Hair follicular keratinocyte (primary cell): ENCODE measurements at places on chromosomes 3 and 15. TPM values are rescaled to one million over a fixed set of nuclear protein-coding genes. Genes with fewer than 3 reads are reported as not detected.

The TRIM71 gene
- total RNA-seq: not detected in 2 replicates

The FOXB1 gene
- total RNA-seq: not detected in 2 replicates

The PRICKLE2 gene
- 7.5 and 8.4 TPM in 2 replicates for total RNA-seq

The ADCY5 gene
- total RNA-seq: 0.08 TPM in 1 of 2 replicates, not detected in the other

The NRG4 gene
- 0.19 and 0.47 TPM in 2 replicates for total RNA-seq

The C3orf49 gene
- total RNA-seq: not detected in 2 replicates

The SKOR1 gene
- 0.08 TPM in 1 of 2 replicates, not detected in the other for total RNA-seq

The OR5H1 gene
- not detected in 2 replicates for total RNA-seq

The ANKRD63 gene
- not detected in 2 replicates for total RNA-seq

The CYB561D2 gene
- total RNA-seq: 24.4 and 29.2 TPM in 2 replicates

The PRR23A gene
- not detected in 2 replicates for total RNA-seq
